ENCODE measurements at places on chromosomes 13 and 19.

GRCh38 chr13:40333226-40333625 lies 333.2 kb downstream of the FOXO1 start:
- no peak for DNase-seq

DNA sequence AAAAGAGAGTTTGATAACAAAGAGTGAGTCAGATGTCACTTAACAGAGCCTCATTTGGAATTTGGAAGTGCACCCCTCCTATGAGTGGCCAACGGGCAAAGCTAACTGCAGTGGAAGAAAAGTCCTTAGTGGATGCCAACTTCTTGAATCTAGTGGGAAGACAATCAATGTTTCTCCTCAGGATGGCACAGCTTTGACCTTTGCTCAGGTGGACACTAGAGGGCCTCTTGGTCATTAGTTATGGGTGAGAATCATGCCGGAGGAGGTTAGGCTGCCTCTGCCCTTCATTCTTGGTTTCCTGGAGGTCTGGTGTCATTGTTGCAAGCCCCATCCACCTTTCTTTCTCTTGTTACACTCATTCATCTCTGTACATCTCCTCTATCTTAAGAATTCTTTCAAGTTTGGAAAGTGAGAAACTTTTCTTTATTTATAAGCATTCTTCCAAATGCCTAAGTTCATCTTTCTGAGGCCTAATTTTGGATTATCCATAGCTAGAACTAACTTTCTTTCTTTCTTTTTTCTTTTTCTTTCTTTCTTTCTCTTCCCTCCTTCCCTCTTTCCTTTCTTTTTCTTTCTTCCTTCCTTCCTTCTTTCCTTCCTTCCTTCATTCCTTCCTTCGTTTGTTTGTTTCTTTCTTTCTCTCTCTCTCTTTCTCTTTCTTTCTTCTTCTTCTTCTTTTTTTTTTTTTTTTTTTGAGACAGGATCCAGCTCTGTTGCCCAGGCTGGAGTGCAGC lies 327.2 kb upstream of the TSHZ3 start:
- no peak for DNase-seq

DNA sequence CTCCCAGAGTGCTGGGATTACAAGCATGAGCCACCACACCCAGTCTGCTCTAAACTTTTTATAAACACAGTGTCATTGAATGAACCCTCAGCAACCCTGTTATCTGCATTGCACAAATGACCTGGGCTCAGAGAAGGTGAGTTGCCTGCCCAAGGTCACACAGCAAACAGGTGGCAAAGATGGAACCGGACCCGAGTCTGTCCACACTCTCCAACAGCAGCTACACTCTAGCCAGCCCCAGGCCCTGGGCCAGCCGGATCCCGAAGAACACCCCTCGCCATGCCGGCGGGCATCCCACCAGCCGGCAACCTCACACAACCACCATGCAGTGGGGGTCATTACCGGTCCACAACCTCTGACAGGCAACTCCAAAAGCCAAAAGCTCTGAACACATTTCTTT lies 14.5 kb downstream of the ERCC2 start:
- no peak for DNase-seq

GRCh38 chr13:30413842-30414241 lies 8.5 kb upstream of the UBE2L5 start:
- no peak for DNase-seq

DNA sequence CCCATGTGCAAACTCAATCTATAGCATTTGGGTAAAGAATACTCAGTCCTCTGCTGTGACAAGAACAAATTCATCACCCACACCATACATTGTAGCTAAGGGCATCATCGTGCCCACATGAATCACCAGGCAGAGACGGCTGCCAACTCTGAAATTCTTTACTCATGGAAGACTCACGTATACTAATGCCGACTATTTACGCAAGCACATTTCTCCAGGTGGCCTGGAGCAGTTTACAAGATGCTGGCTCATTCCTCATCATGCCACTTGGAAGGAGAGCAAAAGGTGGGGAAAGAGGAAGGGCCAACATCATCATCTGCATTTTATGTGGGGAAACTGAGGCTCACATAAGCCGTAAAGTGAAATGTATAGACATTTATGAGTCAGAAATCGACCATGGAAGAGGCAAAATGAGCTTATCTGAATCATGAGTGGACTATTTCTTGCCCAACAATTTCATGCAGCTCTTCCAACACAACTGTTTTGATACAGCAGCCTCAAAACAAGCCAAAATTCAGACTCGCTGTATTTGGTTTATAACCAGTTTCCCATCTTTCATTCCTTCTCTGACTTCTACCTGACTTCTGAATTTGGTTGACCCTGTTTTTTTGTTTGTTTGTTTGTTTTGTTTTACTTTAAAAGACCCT lies 213.9 kb upstream of the SERP2 start:
- DNase-seq = no peak

GRCh38 chr13:109669234-109669612 lies 117.2 kb downstream of the IRS2 start:
- DNase-seq = no peak

GRCh38 chr13:44523146-44524015 lies 52.7 kb downstream of the TSC22D1 start:
- DNase-seq = no peak

- no peak for DNase-seq
Observed at GRCh38 chr19:1673645-1674292, 21.4 kb upstream of the TCF3 start.

DNA sequence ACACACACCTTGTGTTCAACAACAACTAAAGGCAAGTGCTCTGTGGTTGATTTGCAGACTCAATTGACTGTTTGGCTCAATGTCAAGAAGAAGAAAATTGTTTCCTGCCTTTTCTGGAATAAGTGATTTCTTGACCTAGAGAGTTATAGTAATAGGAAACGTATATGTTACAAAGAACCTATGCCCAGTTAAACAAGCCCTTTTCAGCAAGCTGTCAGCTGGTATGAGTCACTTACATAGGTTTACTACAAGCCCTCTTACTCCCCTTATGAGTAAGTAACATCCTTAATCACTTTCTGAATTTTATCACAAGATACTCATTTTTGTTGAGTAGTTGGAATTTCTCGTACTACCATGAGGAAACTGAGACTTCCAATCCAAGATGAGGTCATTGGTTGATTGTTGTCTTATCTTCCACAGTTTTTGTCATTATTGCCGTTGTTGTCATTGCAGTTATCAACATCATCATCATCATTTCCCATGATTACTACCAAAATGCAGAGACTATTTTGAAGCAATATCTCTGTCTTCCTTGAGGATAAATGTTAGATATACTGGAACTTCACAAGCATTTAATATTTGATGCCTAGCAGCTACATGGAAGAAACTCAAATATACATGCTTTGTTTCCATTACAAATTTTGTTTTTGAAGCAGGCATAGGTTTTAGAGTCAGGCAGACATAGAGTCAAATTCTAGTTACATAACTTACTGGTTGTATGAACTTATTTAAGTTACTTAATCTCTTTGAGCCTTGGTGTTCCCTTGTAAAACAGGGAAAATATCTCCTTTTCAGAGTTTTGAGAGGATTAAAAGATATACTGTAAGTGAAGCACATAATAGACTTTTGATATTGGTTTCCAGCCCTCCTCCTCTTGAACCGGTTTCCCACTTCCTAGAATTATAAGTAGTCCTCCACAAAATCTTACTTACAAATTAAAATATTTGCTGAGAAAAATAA lies 106.0 kb downstream of the RAP2A start:
- DNase-seq = no peak

DNA sequence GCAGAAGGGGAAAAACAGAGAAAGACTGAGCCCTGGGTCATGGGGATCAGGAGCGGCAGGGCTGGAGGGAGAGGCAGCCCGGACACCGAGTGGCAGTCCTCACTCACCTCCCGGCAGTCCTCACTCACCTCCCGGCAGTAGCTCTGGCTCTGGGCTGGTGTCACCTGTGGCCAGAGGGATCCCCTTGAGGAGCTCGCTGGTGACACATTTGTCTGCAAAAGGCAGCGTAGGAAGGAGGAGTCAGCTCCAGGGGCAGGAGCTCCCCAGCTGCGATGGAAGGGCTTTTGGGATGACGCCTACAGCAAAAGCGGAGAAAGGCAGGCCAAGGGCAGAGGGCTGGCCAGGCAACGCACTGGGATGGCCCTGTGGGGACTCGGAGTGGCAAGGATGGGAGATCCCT lies 739 bp downstream of the EIF3G start:
- DNase-seq = no peak

- DNase-seq = no peak
Observed at GRCh38 chr13:73972545-73972944, 161.7 kb downstream of the KLF12 start.

- DNase-seq = no peak
Observed at GRCh38 chr13:99103536-99103935, 97.1 kb upstream of the UBAC2 start.

DNA sequence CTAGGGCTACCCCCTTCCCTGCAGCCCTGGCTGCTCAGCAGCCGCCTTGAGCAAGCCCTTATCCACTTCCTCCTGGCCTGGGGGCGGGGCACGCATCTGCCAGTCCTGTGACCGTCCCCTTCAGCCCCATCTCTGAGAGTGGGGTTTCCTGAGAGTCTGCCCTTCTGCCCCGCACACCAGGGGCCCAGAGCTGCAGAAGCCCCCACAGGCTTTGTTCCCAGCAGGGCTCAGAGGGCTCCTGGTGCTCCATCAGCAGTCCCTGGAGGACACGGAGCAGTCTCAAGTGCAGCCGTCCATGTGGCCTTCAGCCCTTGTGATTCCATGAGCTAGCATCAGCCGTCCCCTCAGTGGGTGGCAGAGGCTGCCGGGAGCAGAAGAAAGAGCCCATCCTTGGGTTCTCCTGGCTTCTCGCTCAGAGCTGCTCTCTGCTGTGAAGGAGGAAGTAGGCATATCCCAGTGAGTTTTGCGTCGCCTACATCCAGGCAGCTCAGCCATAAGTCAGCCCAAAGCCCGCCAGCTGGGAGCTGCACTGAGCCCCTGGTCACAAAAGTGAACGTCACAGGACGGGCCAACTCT lies 16.3 kb downstream of the MYO9B start:
- no peak for DNase-seq

GRCh38 chr19:40281381-40282208 lies 3.5 kb downstream of the AKT2 start:
- DNase-seq = no peak

GRCh38 chr19:42124386-42124901 lies 7.8 kb downstream of the POU2F2 start:
- DNase-seq = no peak

DNA sequence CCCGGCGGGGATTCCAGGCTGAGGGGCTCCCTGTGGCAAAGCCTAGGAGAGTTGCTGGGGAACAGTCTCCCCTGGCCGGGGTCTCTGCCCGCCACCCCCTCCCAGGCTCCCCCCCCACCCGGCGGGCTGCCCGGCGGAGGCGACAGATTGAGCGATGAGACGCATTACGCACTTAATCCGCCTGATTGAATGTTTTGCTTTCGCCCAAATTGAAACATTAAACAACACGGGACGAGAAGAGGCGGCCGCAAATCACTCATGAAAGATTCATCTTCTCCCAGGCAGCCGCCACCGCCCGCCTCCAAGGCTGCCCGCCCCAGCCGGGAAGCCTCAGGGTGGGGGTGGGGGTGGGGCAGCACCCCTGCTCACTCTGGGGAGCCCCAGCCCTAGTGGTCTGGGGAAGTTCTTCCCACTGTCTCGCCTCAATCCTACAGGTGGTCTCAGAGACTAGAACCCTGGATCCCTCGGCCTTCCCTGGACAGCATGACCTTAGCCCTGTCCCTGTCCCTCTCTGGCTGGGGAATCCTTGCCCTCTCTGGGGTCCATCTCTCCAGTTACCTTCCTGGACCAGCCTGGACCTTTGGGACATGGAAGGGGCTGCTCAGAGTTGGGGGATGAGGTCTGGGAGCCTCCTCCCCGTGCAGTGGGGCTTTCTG lies 7.6 kb upstream of the ERFL start:
- no peak for DNase-seq

- DNase-seq = no peak
Observed at GRCh38 chr19:47322058-47322457, 9.9 kb upstream of the C5AR2 start.

DNA sequence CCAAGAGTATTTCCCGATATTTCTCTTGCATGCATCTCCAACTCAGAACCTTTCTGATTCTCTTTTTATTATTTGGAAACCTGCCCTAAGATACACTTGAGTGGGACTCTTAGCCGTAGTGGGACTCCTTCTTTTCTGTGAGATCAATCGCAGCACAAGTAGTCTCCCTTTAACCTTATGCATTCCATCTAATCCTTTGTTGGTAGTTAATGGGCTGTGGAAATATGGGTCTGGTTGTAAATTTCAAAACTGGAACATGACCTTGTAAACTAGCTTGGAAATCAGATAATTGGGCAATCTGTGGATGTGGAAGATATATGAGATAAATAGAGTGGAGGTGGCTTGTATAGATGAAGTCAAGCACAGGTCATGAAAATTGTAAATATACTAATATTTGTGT lies 350.0 kb downstream of the NDFIP2 start:
- no peak for DNase-seq

DNA sequence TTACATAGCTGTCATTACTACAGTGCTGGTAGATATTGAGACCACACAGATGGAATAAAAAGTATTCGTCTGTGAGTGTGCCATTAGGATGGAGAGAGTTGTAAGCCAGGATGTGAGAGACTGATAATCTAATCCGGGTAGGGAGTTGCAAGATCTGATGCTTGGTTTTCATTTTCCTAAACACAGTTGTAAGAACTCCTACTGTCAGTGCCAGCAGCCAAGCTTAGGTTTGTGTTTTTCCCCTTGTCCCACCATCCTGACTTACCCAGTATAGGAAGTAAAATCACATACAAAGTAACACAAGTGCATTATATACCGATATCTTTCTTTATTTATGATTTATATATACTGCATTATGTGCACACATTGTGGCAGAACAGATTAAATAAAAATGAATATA lies 726.4 kb upstream of the PCDH20 start:
- DNase-seq = no peak

DNA sequence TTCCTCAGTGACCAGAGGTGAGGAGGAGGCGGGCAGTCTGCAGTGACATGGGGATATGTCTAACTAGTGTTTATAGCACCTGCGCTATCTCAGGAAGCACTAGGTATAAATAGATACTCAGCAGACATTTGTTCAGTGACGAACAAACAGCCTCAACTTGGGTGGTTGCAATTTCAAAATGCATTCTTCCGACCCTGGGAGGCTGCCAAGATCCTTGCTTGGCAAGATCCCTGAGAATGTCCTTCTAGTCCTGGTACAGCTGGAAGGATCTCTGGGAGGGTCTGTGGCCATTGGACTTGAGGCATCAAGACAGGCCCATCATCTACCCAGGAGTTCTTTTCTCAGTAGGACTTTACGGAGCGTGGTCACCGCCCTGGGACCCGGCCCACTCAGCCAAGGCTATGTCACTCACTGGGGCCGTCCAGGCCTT lies 299.5 kb downstream of the ZNF536 start:
- no peak for DNase-seq

- no peak for DNase-seq
Observed at GRCh38 chr13:65808061-65808460, 1422.1 kb downstream of the PCDH9 start.

- DNase-seq = no peak
Observed at GRCh38 chr13:32284927-32285632, 30.1 kb downstream of the ZAR1L start.

- DNase-seq = no peak
Observed at GRCh38 chr13:91406619-91407018, 8.2 kb downstream of the GPC5 start.

Measured in hypothalamus (tissue), 51 donors.